Adipose tissue (tissue), 3 donors: ENCODE measurements at places on chromosomes 11 and 22. TPM values are rescaled to one million over a fixed set of nuclear protein-coding genes. Genes with fewer than 3 reads are reported as not detected.

PHLDB1 gene
- polyA plus RNA-seq = 208 TPM

FIBIN gene
- polyA plus RNA-seq = 15.4 TPM

OR8B3 gene
- polyA plus RNA-seq = not detected

P2RY2 gene
- polyA plus RNA-seq = 1.0 TPM

CDON gene
- 7.3 TPM for polyA plus RNA-seq

SHISA8 gene
- polyA plus RNA-seq = not detected

MAJIN gene
- not detected for polyA plus RNA-seq

LINC01488 gene
- polyA plus RNA-seq = not detected

C22orf42 gene
- 0.36 TPM for polyA plus RNA-seq

APLNR gene
- 5.9 TPM for polyA plus RNA-seq
